ENCODE measurements at places on chromosomes 16 and 17.

DNA sequence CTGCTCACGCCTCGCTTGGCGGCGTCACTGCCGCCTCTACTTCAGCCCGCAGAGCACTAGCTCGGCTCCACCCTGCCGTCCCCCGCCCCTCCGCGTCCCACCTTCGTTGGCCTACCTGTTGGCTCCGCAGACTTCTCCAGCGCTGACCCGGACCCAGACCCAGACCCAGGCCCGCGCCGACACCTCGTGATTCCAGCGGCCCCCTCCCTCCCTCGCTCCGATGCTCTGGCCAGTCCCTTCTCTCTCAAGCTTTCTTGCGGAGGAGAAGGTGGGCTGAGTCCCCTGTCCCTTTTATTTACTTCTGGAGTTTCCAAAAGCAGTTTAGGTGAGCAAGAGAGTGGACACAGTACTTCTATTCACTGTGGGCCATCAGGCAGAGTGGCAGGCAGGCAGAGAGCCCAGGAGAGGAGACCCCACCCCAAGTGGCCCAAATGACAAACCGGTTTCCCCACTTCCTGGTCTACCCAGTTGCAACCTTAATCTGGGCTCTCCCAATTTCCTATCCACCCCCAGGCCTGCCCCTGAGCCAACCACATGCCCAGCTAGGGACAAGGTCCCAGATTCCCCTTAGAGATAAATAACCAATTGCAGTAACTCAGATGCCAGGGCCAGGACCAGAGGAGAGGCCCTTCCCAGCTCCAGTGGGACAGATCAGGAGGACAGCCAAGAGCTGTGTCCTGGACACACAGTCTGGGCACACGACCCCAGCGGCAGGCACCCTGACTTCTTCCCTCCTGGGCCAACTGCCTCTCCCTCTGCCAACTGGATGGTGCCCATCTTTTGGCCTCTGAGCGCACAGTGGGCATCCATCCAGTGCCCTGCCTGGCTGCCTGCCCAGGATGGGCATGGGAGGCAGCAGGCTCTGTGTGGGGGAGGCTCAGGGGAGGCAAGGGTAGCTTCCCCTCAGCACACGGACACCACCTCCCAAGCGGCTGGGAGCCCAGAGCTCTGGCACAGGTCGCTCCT, 1.2 kb upstream of the SRCIN1 start:
- DNase-seq: no peak

DNA sequence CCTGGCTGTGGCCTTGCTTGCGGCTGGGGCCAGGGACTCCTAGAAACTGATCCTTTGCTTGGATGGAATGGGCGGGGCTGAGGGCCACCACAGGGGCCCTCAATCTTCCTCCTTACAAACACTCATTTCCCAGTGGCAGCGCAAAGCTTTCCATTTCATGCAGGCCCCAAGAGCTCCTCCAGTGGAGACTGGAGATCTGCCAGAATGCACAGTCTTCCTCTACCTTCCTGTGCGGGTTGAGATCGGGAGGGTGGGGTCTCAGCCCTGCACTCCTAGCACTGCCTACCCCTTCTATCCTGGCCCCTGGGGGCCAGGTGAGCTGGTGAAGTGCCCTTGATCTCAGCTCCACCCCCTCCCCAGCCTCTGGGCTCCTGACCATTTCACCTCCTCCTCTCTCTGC, 1.7 kb downstream of the NRN1L start:
- no peak for DNase-seq

DNA sequence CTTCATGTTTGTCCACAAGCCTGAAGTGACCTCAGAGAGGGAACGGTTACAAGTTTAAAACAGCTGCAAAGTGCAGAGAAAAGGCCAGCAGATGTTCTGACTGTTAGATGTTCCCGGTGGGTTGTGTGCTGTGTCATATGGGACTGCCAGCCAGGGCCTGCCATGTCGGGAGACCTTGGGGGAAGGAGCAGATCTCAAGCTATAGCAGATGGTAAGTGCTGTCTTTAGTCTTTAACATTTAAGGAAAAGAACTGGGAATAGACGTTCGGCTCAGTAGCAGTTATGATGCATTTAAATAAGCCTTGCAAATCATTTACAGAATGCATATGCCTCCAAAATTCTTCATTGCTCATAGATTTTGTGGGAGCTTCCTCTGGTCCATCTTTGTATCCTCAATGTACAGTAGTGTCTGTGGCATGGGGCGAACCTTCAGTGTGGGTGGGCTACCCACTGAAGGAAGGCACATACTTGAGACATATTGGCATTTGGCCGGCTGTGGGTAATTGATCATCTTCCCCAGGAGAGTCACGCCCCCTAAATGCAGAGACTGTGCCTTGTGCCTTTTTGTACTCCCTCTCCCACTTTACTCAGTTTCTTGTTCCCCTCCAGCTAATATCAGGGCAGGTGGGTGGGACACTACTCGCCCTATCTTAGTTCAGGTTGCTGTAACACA, 131.9 kb downstream of the NPIPB5 start:
- no peak for DNase-seq

GRCh38 chr17:78111727-78112517, 16.6 kb downstream of the TMC6 start:
- DNase-seq: no peak

- peak; percentile 68 for DNase-seq
Observed at GRCh38 chr17:17613708-17614114, 22.2 kb upstream of the PEMT start.

DNA sequence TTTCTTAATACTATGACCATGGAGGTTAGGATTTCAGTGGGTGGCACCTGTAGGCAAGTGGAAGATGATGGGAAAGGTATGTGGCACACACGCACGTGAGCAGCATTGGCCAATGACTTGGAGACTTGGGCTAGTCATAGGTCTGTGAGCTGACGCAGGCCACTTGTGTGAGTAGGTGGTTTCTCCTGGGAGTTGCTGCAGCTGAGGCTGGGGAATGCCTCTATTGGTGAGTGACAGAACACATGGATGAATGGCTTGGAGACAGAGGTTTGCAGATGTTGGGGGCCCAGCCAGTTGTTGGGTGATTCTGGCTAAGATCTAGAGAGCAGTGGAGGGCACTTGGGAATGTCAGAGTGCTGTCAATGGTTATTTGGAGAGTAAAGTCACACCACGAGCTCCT, 64.1 kb downstream of the MARF1 start:
- DNase-seq: no peak
